ENCODE measurements at places on chromosomes 7 and 10. TPM values are rescaled to one million over a fixed set of nuclear protein-coding genes. Genes with fewer than 3 reads are reported as not detected.

The MEIG1 gene
- total RNA-seq: not detected

The AOAH gene
- total RNA-seq: 0.31 TPM

The FGFR2 gene
- 30.3 TPM for total RNA-seq

The PAPOLB gene
- not detected for total RNA-seq

The IRF5 gene
- total RNA-seq: 0.81 TPM

The ABCA13 gene
- 0.71 TPM for total RNA-seq

The LRIT1 gene
- total RNA-seq: not detected

The SRRT gene
- total RNA-seq: 120 TPM
